Hippocampal formation (tissue), 2 donors: ENCODE measurements at places on chromosomes 2 and 18.

- DNase-seq = no peak
Measured at GRCh38 chr18:57697426-57697825, 75.8 kb upstream of the NARS1 start.

DNA sequence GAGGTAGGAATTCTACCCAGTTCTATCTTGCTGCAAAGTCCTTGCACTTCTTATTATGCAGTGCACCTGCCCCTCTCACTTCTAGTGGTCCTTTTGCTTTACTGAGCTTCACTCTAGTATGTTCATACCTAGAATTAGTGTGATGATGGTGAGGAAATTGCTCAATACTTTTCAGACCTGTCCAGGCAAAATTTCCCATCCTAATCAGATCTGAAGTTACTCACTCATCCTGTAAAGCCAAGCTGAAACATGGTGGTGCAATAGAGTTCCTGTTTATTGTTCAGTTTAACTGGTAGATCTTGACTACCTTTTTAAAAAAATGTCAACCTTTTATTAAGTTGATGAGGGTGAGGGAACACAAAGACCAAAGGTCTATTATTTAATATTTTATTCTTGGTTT, 12.6 kb upstream of the FIGN start:
- no peak for DNase-seq

DNA sequence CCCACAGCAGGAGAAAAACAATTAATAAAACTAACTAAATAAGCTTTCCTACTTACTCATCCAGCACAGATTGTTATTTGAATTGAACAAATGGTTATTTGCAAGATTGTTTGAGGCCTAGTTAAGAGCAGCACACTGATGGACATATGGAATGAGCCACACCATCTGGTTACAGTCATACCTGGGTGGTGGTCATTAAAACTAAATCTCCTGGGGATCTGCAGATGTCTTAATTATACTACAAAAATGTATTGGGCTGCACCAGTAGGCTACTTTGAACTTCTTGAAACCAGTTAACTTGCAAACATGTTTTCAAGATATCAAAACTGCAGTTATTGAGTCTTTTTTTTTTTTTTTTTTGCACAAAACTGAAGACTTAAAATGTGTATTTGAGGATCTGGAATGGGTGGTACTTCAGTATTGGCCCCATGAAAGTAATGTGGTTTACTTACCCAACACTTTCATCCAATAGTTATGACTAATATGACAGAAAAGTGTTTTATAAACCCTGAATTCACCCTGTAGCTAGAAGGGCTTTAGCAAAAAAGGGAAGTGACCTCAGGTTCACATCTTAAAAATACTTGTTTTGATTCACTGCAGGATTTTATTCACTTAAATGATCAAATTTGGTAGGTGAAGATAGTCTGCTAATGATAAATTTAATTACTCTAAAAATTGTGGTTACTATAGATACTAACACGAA, 10.8 kb downstream of the AGFG1 start:
- DNase-seq = no peak

DNA sequence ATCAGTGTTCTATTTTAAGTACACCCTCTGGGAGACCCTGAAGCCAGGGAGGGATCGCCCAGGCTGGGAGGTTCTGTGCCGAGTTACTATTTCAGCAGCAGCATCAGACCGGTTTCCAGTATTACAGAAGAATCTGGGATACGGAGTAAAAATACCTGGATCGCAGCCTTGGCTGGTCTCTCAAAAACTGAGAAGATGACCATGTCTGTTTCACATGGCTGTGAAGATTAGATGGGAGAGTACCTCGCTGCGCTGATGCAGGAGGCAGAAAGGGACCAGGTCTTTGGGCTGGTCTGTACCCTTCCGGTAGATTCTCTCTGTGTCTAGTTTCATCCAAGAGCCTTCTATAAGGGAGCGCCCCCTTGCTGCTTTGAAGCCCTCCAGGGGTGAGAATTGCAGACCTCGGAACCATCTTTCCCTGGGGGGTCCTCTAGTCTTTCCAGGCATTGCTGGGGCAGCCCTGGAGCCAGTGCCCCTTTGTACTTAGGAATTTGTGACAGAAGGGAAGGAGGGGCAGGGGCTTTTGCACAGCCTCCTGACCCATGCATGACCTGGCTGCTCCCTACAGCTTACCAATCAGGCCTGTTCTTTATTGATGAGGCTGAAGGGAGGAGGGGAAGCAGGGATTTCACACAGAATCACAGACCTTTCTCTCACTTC, 56.3 kb upstream of the MAPRE3 start:
- DNase-seq = no peak

DNA sequence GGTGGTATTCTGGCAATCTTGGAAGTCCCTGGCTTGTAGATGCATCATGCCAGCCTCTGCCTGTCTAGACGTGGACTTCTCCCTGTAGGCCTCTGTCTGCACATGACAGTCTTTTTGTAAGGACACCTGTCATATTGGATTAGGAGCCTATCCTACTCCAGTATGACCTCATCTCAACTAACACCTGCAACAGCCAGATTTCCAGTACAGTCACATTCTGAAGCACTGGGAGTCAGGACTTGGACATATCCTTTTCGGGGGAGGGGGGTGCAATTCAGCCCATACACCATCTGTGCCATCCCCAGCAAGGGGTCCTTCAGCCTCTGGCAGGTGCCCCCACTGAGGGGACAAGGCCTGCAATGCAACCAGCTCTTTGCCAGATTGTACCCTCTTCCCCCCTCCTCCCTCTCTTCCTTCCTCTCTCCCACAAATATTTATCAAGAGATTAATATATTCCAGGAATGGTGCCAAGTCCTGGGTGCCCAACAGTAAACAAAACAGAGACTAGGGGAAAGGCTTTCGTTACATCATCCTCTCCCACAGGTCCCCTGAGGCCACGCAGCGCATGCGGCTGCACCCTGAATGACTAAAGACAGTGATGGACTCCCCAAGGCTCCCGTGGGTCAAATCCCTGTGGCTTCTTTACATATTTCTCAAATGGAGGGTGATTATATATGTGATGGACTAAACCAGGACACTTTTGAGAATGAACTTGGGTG, 20.5 kb upstream of the MYCN start:
- no peak for DNase-seq

GRCh38 chr2:69466728-69467127, 29.5 kb upstream of the NFU1 start:
- no peak for DNase-seq

DNA sequence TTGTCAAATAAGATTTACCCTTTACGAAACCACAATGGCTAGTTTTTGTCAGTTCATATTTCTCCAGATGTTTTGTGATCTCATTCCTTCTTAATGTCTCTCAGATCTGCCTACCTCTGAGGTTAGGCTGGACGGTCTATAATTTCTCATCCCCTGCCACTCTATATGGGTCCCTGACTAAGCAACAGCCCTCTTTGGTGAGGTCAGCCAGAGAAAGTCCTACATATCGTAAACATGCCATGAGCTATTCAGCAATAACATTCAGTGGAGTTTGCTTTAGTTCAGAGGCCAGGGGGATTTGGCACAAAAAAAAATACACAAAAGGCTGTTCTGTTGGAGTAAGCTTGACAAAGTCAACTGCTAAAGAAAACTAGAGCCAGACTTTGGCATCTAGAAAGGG, 192.1 kb upstream of the NCKAP5 start:
- DNase-seq = no peak

DNA sequence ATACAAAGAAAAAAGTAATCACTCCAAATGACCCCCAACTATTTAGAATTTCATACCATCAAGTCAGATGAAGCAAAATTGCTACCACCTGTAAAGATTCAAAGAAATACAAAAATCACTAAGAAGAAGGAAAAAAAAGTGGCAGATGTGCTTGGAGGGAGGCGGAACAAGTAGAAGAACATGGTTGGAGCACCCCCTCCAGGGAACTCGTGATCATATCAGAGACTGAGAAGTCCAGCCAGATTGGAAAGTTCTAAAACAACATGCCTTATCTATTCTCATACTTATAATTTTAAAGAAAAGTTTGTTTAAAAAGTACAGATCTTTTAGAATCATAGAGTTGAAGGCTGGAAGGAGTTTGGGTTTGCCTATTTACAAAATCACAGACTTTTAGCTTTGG, 113.4 kb upstream of the CYP26B1 start:
- DNase-seq = no peak

- no peak for DNase-seq
Measured at GRCh38 chr2:72932045-72932740, 14.9 kb downstream of the EMX1 start.
